ENCODE measurements at places on chromosomes 2 and 18. TPM values are rescaled to one million over a fixed set of nuclear protein-coding genes. Genes with fewer than 3 reads are reported as not detected.

ABHD1 gene
- total RNA-seq, result not detected

SKOR2 gene
- not detected for total RNA-seq

TCF7L1 gene
- 10.3 TPM for total RNA-seq

NUP35 gene
- 33.4 TPM for total RNA-seq

HRH4 gene
- not detected for total RNA-seq

GRCh38 chr18:56368066-56368465 lies 270.3 kb downstream of the TXNL1 start:
- H3K4me3 ChIP-seq, result no peak overlapping the region
- H3K4me1 ChIP-seq, result no peaks in the 10 kb centered on the region
- H3K27me3 ChIP-seq, result no peaks in the 10 kb centered on the region
- H3K36me3 ChIP-seq, result no peaks in the 10 kb centered on the region

GRCh38 chr2:224658780-224659405 lies 57.3 kb downstream of the CCDC195 start:
- no peaks in the 10 kb centered on the region for H3K4me1 ChIP-seq
- no peak overlapping the region for H3K4me3 ChIP-seq
- no peak overlapping the region for H3K27ac ChIP-seq
- H3K36me3 ChIP-seq, result no peaks in the 10 kb centered on the region
- no peaks in the 10 kb centered on the region for H3K27me3 ChIP-seq

DNA sequence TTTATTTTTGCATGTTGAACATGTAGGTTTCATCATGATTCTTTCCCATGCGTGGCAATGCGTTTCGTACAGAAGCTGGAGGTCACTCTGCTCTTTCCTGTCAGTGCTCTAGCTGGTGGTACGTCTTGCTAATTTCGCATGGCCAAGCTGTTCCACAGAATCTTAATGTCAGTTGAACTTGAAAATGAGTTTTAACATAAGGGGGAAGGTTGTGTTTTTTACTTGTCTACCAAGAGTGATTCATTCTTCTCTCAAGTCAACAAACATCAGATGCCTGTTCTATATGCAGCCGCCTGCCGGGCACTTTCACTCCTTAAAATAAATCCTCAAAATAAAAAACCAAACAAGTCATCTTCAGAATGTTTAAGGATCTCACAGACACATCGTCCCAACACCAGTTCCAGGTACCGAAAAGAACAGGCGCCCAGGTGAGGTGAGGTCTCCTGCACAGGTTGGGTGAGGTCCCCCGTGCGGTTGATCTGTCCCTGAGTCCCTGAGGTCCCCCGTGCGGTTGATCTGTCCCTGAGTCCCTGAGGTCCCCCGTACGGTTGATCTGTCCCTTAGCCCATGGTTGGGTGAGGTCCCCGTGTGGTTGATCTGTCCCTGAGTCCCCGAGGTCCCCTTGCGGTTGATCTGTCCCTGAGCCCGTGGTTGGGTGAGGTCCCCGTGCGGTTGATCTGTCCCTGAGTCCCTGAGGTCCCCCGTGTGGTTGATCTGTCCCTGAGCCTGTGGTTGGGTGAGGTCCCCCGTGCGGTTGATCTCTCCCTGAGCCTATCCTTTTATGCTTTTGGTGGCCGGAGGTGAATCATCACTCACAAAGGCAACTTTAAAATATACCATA lies 57.0 kb upstream of the KCNG2 start:
- peaks cover 2% of the 10 kb centered on the region for H3K36me3 ChIP-seq
- no peak for DNase-seq
- H3K4me1 ChIP-seq, result no peaks in the 10 kb centered on the region
- no peaks in the 10 kb centered on the region for H3K27me3 ChIP-seq
- H3K4me3 ChIP-seq, result no peak overlapping the region

DNA sequence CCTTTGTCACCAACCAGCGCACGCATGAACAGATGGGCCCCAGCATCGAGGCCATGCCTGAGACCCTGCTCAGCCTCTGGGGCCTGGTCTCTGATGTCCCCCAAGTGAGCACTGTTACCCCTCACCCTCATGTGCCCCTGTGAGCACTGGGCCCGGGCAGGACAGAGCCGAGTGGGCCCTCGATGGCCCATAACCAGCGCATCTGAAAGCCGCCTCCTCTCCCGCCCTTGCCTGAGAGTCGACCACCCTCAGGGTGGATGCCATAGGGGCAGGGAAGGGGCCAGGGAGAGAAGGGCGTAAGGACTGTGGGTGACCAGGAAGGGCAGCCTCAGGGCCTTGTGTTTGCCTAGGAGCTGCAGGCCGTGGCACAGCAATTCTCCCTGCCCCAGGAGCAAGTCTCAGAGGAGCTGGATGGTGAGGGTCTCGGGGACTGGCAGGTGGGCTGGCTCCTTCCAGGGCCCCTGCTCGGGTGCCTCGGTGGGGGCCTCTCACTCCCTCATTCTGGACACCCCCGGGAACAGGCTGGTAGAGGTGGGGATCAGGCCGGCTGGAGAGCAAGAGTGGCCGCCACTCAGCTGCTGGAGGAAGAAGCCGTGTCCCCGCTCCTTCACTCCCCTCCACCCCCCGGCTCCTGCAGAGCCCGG lies 2.1 kb downstream of the PROM2 start:
- no peaks in the 10 kb centered on the region for H3K36me3 ChIP-seq
- H3K4me1 ChIP-seq, result peaks cover 61% of the 10 kb centered on the region
- no peak for DNase-seq
- H3K27ac ChIP-seq, result no peak overlapping the region
- H3K27me3 ChIP-seq, result no peaks in the 10 kb centered on the region

GRCh38 chr18:45522371-45522770 lies 92.9 kb upstream of the SLC14A2 start:
- no peaks in the 10 kb centered on the region for H3K4me1 ChIP-seq
- H3K4me3 ChIP-seq, result no peak overlapping the region
- DNase-seq, result no peak
- H3K36me3 ChIP-seq, result no peaks in the 10 kb centered on the region

GRCh38 chr2:240203031-240203787 lies 62.8 kb upstream of the OTOS start:
- H3K4me1 ChIP-seq, result no peaks in the 10 kb centered on the region
- H3K4me3 ChIP-seq, result no peak overlapping the region
- H3K27me3 ChIP-seq, result no peaks in the 10 kb centered on the region
- DNase-seq, result no peak
- no peak overlapping the region for H3K27ac ChIP-seq

DNA sequence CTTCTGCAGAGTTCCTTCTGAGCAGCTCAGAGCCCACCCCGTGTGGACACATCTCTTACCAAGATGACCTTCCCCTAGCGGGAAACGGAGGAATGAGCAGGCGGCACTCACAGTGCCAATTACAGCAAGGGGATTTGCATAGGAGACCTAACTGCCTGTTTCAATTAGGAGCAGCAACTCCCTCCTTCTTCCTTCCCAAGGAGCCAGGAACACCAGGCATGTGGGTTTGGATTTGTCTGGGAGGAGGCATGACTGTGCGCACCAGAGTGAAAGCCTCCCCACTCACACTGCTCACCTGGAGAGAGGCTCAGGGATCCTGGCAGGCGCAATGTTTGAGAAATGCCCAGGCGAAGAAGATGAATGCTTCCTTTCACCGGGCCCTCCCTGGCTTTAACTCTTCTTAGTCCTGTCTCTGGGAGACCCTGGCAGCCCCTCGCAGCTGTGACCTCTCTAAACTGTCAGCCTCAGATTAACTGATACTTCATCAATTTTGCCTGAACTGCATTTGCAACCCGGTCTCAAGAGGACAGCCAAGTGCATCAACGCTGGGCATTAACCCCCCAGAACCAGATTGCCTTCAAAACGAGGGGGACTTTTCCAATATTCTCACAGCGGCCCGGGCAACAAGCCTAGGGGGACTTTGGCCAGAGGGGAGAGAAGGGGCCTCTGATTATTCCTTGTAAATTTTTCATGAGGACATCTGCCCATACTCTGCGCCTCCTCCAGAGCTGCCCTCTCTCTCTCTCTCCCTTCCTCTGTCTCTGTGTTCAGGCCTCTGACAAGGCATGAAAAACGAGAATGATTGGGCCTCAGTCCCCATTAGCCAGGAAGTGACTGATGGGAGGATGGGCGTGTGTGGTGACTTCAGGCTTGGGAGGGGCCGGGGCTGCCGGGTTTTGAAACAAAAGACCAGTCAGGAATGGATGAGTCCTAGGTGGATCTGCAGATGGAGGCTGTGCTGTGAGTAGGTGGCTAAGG lies 93.8 kb downstream of the CMPK2 start:
- no peak for DNase-seq
- H3K27ac ChIP-seq, result no peak overlapping the region
- no peak overlapping the region for H3K4me3 ChIP-seq
- peaks cover 13% of the 10 kb centered on the region for H3K27me3 ChIP-seq
- H3K36me3 ChIP-seq, result no peaks in the 10 kb centered on the region
- no peaks in the 10 kb centered on the region for H3K4me1 ChIP-seq

DNA sequence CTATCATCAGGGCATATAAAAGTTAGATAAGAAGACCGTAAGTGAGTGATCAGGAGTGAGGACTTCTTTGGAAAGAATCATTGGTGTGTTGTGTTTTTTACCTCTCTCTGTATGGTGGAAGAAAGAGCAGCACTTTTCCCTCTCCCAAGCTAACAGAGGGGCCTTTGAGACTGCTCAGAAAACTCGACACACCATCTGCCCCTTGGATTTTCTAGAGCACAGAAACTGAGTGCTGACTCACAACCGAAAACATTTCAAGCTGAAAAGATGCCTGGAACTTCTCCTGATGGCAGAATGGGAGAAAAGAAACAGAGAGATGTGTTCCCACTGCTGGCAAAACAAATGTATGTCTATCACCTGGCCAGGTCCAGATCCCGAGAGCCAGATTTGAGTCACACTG lies 156.6 kb downstream of the DNAH7 start:
- no peak overlapping the region for H3K27ac ChIP-seq
- H3K27me3 ChIP-seq, result no peaks in the 10 kb centered on the region
- no peak overlapping the region for H3K4me3 ChIP-seq

DNA sequence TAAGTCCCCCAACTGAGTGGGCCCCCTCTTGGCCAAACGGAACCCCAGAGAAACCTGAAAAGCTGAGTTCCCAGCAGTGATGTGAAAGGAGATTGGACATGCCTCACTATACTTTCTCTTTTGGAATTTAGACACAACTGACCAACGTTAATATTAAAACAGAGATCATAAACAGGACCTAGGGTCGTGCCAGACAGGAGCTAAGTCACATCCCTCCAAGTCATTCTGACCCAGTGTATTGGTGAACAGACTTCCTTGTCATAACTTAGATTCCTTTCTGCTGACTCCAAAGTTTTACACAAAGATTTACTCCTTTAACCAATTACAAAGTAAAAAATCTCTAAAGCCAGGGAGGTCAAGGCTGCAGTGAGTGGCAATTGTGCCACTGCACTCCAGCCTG lies 46.9 kb downstream of the UXS1 start:
- no peaks in the 10 kb centered on the region for H3K27me3 ChIP-seq
- no peak for DNase-seq
- H3K4me3 ChIP-seq, result no peak overlapping the region

DNA sequence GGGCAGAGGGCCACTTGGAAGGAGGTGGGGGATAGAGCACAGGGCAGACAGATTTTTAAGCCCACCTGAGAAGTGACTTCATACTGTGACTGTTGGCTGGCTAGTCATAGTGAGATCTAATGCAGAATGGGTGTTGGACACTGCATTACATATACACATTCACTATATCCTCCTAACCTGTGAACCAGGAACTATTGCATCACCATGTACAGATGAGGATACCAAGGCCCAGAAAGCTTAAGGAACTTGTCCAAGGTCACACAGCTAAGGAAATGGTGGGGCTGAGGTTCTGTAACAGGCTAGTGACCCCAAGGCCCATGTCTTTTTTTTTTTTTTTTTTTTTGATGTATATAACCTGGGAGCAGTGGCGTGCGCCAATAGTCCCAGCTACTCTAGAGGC lies 49.6 kb upstream of the SPRED2 start:
- no peaks in the 10 kb centered on the region for H3K36me3 ChIP-seq
- H3K27ac ChIP-seq, result no peak overlapping the region
- H3K4me3 ChIP-seq, result no peak overlapping the region
- H3K4me1 ChIP-seq, result no peaks in the 10 kb centered on the region

- no peak for DNase-seq
- no peak overlapping the region for H3K4me3 ChIP-seq
- no peaks in the 10 kb centered on the region for H3K4me1 ChIP-seq
- no peaks in the 10 kb centered on the region for H3K27me3 ChIP-seq
Observed at GRCh38 chr2:133431289-133431688, 137.0 kb downstream of the NCKAP5 start.

All from HCT116 (cell line).